ENCODE measurements at places on chromosomes 6 and 20.

DNA sequence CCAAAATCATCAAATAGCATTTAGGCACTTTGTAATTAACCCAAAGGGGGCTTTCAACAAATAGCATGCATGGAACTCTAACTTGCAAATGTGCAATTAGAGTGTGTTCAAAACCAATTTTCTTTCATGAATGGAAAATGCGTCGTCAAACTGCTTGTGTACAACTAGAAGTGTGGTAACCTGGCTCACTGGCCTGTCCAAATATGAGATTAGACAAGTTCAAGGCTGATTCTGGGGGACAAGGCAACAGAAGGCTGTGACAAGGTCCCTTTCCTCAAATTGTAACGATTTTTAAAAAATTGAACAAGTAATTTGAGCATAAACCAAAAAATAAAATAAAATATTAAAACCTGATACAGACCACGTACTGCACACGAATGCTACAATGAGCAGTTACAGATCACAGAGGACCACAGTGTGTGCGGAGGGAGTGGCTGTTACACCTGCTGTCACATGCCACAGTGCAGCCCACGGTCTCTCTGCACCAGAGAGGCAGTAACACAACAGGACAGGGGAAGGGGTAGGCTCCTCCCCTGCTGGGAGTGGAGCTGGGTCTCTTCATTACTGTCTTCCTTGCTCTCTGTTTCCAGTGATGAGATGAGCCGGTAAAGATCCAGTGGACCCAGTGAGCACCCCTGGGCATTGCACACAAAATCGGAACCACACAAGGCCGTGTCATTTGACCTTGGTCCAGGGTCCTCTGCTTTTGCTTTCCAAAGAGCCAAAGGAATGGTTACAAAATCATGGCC is 252.2 kb upstream of the PDE10A start:
- no peak for DNase-seq

- DNase-seq, result no peak
Observed at GRCh38 chr6:74269600-74269858, 573.5 kb downstream of the CD109 start.

DNA sequence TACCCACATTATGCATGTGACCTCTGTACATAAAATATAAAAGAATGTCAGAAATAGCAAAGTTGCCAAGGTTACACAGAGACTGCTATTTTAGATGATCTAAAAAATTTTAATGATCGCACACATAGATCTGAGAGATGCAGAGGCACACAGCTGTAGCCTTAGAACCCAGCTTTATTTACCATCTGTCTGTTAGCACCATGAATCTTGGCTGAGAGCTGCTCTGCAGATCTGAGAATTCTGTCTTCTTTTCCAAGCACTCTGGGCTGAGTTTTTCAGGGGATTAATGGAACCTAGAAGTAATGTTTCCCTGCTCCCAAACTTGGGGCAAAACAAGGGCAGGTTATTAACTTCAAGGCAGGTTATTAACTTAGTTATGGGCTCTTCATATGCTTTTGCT is 248.7 kb upstream of the JAG1 start:
- no peak for DNase-seq

DNA sequence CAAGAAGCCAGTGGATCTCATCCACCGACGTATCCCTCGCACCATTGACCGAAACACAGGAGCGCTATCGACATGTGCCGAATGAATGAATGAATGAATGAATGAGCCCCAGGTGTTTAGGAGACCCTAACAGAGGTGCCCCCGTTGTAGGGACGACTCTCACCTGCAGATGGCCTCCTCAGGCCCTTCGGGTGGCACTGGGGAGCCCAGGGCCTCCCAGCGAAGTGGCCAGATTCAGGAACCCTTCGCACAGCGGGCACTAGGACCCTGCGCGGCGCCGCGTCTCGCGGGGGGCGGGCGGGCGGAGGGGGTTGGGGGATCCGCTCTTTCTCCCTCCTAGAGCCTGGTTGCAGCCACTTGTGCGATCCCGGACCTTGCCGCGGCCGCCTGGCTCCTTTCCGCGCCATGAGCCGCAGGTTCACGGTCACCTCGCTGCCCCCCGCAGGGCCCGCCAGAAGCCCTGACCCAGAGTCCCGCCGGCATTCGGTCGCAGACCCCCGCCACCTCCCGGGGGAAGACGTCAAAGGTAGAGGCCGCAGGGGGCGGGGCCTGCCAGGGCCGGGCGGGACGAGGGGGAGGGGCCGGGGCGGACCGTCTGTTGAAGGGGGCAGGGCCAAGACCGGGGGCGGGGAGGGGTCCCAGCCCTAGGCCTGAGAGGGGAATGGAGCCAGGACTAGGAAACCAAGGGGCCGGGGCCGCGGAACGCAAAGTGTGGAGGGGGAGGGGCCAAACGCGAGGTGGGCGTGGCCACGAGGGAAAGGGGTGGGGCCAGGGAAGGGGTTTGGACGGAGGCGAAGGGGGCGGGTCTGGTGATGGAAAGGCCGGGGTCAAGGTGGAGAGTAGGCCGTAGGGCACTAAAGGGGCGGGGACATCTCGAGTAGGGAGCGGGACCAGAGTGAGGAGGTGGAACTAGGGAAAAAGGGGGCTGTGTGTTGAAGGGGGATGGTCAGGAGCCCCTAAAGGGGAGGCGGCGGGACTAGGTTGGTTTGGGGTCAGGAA is 7.4 kb upstream of the SLC12A5 start:
- DNase-seq, result peak; percentile 70

GRCh38 chr6:98641949-98642719 is 192.2 kb upstream of the POU3F2 start:
- no peak for DNase-seq

DNA sequence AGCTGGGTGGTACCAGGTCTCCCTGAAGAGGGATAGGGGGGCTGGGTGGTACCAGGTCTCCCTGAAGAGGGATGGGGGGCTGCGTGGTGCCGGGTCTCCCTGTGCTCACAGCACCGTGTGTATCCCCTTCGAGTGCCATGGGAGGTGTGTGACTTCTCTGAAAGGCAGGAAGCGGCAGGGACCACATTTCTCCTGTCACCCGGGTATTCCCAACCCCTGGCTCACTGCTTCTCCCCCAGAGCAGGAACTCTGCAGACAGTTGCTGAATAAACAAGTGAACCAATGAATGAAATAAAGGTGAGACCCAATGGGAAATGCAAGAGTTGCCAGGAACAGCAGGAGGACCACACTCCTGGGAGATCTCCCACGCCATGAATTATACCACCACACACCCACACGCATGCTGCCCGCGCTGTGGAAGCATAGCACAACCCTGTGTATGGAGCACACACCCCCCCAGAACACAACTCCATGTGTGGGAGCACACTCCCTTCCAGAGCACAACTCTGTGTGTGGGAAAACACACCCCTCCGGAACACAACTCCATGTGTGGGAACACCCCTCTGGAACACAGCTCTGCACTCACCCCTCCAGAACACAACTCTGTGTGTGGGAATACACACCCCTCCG is 50.7 kb downstream of the RNASET2 start:
- DNase-seq, result no peak

DNA sequence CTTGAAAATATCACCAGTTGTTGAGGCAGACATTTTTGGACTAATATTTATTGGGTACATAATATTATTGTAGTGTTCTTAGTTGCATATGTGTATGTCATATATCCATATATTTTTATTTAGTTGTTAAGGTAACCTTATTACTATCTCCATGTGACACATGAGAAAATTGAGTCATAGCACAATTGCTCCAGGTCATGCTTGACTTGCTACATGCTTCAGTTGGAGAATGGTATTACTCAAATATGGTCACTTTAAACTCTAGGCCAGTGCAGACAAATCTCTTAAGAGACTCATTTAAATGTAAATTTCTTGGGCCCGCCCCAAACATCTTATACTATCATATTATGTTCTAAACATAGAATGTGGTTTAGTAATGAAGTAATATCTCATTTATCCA is 246.1 kb downstream of the RIMS1 start:
- no peak for DNase-seq

DNA sequence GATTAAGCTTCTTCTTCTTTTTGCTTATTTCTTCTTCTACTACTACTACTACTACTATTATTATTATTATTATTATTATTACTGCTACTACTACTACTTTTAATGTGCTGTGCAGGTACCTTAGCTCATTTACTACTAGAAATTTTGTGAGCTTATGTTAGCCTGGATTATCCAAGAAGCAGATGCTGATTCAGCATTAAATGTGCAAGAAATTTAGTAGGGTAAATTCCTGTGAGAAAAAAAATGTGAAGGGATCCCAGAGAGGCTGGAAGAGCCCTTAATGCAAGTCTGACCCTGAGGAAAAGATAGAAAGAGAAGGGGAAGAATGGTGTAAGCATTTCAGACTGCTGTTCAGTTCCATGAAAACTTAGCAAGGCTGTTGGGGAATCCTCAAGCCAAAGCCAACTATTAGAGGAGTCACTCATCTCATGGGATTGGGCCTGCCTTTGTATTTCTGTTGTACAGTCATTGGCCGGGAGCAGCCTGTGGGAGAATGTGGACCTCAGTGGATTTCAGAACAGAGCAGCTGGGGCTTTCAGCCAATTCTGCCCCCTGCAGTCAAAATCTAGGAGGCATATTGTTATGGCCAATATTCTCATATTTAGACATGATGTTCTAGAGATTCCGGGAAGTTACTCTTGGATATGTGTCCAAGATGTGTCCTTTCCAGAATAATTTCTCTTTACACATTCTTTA is 37.2 kb upstream of the TSPYL1 start:
- DNase-seq, result no peak

DNA sequence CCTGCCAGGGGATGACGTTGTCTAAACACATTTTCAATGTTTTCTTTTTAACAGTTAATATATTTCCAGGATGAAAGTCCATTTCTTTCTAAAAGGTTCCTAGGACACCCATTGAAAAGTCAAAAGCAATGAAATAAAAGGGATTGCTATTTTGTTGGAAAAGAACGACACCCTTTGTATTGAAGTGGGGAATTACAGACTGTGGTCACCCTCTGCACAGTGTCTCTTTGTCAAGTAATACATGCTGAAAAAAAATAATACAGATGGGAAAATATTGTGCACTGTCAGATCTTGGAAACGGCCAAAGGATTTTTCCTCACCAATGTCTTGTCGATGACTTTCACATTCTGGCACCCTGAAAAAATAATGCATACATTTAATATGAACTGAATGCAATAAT is 56.9 kb downstream of the HAO1 start:
- DNase-seq, result no peak

GRCh38 chr20:32945710-32946221 is 58.5 kb downstream of the SUN5 start:
- DNase-seq, result no peak

GRCh38 chr6:158955255-158955654 is 44.7 kb downstream of the RSPH3 start:
- DNase-seq, result no peak

DNA sequence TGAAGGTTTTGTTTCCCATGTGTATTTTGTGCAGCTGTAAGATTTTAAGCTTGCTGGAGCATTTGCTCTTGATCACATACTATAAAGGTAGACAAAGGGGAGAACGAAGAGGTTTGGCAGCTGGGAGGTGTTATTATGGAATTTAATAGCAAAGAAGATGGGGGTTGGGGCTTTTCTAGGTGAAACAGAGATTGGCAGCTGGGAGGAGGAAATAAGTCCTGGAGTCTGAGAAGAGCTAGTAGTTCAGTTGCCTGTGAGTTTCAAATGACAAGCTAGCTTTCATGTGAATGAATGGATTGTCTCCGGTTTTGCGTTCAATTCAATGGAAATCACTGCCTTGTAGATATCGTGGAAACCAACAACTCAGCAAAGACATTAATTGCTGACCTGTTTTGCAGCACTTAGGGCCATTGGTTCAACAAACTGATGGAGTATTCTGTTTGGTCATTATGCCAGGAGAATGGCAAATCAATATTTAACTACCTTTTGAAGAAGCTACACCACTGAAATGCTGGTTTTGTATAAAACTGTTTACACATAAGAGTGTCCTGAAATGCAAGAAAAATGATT is 38.1 kb upstream of the FLRT3 start:
- no peak for DNase-seq

GRCh38 chr20:47003223-47003622 is 108.6 kb downstream of the EYA2 start:
- DNase-seq, result no peak

DNA sequence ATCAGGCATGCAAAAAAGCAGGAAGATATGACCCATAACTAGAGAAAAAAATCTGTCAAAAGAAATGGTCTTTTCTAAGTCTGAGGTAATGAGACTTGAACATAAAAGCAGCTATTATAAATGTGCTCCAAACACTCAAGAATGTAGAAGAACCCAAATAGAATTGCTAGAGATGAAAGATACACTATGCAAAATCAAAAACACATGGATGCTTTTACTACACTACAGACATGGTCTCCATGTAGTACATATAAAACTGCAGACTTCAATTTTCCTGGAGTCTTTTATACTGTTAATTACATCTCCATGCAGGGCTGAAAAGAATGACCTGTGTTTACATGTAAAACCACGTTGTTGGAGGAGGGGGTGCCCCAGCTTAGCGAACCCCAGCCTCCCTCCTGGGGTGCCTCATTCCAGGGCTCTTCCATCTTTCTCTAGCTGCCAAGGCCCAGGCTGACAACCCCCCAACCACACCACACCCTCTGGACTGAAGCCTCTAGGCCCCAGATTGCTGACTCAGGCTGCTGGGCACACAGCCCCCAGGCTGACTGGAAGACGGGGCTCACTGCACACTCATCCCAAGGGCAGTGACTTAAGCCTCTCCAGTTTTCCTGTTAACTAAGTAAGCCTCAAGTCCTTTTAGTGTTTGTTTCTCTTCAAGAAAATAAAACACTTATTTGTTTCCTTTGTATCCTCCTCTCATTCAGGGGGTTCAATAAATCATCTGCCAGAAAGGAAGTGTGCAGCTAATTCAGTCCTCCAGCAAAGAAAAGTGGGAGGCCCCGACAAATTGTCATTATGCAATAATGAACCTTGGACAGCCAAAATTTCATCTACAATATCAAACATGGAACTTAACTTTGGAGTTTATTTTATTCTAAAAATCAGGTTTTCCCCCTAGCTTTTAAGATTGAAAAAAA is 26.0 kb upstream of the PLAGL1 start:
- DNase-seq, result no peak

DNA sequence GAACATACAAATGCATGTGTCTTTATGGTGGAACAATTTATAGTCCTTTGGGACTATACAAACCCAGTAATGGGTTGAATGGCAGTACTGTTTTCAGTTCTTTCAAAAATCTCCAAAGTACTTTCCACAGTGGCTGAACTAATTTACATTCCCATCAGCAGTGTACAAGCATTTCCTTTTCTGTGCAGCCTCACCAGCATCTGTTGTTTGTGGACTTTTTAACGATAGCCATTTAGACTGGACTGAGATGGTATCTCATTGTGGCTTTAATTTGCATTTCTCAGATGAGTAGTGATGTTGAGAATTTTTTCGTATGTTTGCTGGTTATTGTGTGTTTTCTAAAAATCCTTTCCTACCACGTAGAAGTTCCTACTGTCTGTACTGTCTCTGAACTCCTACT is 327.2 kb upstream of the ZFP64 start:
- DNase-seq, result no peak

Data from activated naive CD8-positive, alpha-beta T cell treated with anti-CD3 and anti-CD28 coated beads, Interleukin-2, amount 10 ng/mL, durations not matched to agents 7 days and 5 days (primary cell).